ENCODE measurements at places on chromosomes 13 and 19. TPM values are rescaled to one million over a fixed set of nuclear protein-coding genes. Genes with fewer than 3 reads are reported as not detected.

The CGB1 gene
- total RNA-seq, result not detected

The ZNF787 gene
- 51.6 TPM for total RNA-seq

The PSG1 gene
- total RNA-seq, result 0.22 TPM

The ZNF649 gene
- total RNA-seq, result 0.26 TPM

The C13orf42 gene
- not detected for total RNA-seq

The ZNF546 gene
- total RNA-seq, result 1.8 TPM

The KLK10 gene
- total RNA-seq, result 0.27 TPM
